ENCODE measurements at places on chromosomes 7 and 10.

- no peak for DNase-seq
These were observed 355.3 kb upstream of the NPVF start for GRCh38 chr7:25583621-25584020.

DNA sequence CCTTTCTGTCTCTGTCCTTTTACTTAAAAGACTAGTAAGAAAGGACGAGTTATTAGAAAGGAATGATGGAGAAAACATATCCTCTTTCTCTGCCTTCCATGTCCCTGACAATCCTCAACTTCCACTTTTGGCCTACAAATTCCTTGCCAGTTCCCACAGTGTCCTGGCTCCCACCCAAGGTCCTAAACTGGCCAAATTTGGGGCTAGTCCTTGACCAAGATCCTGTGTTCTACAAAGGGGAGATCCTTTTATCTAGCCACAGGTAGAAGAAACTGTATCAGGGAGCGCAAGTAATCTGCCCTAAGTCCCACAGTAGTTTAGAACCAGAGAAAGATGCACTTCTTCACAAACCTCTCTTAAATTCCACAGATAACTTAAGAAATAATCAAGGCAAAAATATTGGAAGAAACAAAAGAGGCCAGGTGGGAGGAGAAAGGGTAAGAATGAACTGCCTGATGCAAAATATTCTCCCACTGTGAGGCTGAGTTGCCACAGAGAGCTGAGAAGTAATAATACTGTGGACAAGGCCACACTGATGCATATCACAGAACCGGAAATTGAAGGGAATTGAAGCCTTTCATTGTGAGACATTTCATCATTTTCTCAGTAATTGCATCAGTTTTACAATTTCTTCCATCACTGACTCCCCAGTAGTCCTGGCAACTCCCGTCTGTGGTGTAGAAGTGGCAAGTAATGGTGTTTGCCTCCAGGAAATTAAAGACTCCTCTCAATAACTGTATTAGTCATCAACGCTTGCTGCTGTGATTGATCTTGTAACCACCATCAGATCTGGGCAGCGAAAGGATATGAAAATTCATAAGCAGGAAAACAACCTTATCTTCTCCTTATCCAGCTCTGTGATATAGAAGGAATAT is 47.2 kb downstream of the DNAJC12 start:
- no peak for DNase-seq

DNA sequence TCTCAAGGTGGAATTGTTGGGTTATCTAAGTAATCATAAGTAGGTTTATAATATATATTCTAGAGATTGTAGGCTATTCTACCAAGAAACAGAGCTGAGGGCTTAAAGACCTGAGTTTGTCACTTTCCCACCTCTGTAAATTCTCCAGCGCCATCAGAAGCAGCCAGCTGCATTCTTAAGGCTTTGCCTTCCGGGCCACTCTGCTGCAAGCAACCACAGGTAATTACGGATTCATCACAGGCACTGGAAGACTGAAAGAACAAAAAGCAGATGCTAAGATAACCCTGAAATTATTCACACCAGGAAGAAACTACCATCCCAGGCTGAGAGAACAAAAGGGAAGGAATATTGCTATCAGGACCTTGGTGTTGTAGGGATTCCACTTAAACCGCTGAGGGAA is 137.8 kb upstream of the JCAD start:
- no peak for DNase-seq

DNA sequence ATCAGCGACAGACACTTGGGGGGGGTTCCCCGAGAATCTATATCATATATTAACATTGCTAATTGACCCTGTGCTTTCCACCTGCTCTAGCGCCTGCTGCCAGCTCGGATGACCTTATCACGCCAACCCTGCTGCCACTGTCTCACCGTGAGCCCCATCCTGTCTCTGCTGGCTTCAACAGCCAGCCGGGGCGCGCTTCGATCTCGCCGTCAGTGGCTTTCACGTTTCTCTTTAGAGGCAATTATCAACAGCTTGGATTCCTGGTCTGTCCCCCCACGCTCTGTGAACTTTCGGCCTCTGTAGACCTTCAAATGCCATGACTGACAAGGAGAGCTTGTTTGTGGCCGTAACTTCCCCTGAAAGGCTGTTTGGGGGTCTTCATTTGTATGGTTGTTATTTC is 123.0 kb downstream of the EBF3 start:
- DNase-seq = no peak

- DNase-seq = no peak
These were observed 549 bp downstream of the GPNMB start for GRCh38 chr7:23247046-23247602.

DNA sequence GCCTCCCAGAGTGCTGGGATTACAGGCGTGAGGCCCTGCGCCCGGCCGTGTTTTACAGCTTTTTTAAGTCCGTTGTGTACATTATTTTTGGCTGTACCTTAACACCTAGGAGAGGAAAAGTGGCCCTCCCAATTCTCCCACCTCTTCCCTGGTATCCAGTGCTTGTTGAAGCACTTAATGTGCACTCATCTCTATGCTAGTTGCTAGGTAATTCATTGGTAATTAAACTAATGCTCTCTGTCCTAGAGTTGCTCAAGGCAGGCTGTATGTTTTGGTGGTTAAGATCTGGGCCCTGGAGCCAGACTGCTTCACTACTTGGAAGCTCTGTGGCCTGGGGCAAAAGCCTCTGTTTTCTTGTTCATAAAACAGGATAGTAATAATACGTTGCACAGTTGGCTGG is 19.6 kb downstream of the AVPI1 start:
- no peak for DNase-seq

DNA sequence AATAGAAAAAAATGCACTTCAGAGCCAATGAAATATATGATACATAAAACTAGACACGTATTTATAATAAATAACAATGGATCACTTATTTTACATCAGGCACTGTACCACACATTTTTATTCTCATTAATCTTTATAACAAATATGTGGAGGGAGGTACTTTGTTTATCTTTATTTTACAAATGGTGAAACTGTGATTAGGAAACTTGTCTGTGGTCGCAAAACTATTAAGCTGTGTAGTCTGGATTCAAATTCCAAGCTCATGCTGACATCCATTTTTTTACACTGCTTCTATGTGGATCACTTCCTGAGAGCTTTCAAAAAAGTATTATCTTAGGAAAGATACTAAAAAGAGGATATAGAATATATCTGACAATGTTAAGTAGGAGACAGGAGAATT is 978.6 kb downstream of the SORCS1 start:
- no peak for DNase-seq

GRCh38 chr7:147857152-147858140 is 733.1 kb upstream of the C7orf33 start:
- DNase-seq = no peak

DNA sequence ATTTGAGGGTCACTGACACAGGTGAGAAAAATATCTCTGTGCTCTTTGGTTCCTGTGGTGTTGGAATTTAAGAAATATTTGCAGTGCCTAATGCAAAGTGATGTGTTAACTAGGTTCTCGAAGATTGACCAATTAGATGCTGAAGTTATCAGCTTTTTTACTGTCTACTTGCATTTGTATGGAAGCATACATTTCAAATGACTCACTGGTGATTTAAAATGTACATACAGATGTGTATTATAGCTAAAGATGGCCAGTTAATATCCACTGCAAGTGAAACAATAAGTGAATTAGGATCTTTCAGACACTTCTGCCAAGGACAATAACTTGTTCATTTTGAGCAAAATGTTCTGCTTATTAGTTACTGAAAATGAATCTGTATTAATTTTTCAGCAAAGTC is 205.0 kb downstream of the FANK1 start:
- DNase-seq = no peak

DNA sequence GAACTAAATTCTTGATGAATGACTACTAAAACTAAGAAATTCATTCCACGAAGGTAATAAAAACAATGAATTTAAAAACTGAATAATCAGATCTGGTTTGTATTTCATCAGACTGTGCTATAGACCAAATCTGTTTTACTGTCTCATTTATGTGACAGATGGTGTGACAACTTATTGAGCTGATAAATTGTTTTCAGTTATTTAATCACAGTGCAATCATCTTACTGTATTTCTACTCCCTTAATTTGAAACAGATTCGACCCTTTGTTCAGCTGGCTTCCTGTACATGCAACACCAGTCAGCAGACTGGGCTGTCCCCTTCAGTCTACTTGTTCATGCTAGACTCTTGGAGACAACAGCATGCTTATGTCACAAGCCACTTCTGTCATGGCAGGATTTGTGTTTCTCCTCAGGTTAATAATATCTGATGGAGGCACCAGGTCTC is 150.9 kb downstream of the MBL2 start:
- DNase-seq = no peak

GRCh38 chr7:26443751-26444150 is 152.1 kb downstream of the SNX10 start:
- no peak for DNase-seq

- no peak for DNase-seq
These were observed 256.9 kb upstream of the AKR1E2 start for GRCh38 chr10:4569151-4569550.

- no peak for DNase-seq
These were observed 718.9 kb downstream of the GRID1 start for GRCh38 chr10:85647741-85648140.

DNA sequence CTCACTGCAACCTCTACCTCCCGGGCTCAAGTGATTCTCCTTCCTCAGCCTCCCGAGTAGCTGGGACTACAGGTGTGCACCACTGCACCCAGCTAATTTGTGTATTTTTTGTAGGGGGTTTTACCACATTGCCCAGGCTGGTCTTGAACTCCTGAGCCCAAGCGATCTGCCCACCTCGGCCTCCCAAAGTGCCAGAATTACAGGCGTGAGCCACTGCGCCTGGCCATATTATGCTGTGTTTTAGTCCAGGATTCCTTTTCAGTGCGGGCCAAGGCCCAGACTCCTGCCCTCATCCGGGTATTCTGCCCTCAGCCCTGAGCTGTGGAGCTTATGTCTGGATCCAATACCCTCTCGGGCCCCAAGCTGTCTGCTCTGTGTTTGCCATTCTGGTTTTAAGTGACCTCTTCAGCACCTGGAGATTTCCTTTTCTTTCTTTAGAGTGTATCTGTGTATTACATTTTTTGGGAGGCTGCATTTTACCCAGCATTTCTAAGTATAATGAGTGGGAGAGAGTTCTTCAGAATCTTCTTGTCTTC is 114.9 kb downstream of the BUB3 start:
- no peak for DNase-seq

DNA sequence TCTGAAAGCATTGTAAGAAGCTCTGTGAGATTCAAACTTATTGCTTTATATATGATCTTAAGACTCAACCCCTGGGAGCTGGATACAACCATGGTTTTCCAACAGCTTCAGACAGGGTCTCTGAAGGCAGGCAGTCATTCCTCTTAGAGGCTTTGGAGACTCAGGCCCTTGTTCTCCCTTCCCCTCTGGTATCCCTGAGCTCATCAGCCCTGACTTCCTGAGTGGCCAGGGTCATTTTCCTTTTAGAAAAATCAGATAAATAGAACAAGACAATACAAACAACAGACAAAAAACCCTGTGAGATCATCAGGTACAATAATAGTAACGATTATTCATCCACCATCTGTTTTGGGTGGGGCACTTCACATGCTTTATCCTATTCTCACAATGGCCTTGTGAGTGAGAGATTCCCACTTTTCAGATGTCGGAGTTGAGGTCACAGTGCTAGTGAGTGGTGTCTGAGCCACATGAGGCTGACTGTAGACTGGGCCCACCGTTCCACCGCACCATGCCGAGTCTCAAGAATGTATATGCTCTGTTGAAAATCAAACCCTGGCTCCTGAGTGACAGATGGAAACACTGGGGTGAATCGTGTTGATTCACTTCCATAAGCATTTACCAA is 144.2 kb downstream of the CXCL12 start:
- DNase-seq = no peak

- DNase-seq = no peak
These were observed 54.8 kb downstream of the MKI67 start for GRCh38 chr10:128071417-128071782.

DNA sequence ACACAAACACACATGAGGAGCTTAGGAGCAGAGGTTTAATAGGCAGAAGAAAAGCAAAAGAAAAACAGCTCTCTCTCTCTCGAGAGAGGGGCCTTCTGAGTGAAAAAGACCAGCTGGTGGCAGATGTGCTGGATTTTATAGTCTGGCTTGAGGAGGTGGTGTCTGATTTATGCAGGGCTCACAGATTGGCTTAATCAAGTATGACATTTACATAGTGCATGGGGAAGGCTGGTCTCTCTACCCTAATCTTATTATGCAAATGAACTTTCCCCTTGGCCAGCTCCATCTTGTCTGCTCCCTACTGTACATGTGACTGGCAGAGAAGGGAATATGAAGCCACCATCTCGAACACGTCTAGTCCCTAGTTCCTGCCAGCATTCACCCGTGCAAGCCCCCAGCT is 219.5 kb upstream of the ZNF804B start:
- DNase-seq = no peak

- DNase-seq = no peak
These were observed 170.6 kb downstream of the PKD1L1 start for GRCh38 chr7:47777531-47778152.

DNA sequence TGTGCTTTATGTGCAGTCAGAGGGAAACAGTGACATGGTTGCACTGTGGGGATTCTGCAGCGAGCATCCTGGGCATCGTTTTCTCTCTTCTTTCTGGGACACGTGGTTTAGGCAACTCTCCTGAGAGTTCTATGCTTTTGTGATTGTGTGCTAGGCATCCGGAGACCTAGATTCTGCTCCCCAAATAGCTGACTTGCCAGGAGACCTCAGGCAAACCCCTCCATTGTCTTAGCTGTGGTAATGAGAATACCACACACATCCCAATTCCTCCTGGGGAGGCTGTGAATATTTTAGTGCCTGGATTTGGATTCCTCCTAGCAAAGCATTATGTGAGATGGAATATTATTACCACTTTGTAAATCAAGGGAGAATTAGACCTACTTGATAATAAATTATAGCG is 611.9 kb upstream of the C7orf33 start:
- no peak for DNase-seq

DNA sequence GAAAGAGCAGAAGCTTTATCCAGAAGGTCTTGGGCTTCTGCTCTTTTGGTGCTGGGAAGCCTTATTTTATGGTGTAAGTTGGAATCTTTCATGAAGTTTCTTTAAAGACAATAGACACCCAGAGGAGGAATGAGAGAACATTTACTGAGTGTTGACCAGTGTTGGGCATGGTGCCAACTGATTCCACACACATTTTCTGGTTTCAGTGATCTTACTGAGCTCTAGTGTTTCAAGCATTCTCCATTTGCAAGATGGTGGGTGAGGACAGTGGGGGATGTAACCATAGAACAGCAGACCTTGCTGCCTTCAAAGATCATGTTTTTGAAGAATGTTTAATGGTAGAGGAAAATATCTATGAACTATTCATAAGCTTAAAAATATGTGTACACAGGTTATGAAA is 114.6 kb downstream of the LRMDA start:
- no peak for DNase-seq

Measured in nephron progenitor cell (in vitro differentiated cells).